ENCODE measurements at places on chromosomes 2 and 18. TPM values are rescaled to one million over a fixed set of nuclear protein-coding genes. Genes with fewer than 3 reads are reported as not detected.

Gene PRKAG3
- not detected for total RNA-seq

Gene UCN
- total RNA-seq = 1.2 TPM

Gene DQX1
- total RNA-seq = 0.45 TPM

Gene IGFBP2
- 101 TPM for total RNA-seq

Gene QPCT
- total RNA-seq = 16.5 TPM

Measured in cerebellum (tissue), 4 donors.